ENCODE measurements at places on chromosomes 16 and 17. TPM values are rescaled to one million over a fixed set of nuclear protein-coding genes. Genes with fewer than 3 reads are reported as not detected.

NXN gene
- total RNA-seq = 13.1 TPM

SLC5A11 gene
- under 0.01 TPM for total RNA-seq

MYO15B gene
- total RNA-seq = 3.7 TPM

ENO3 gene
- total RNA-seq = 5.5 TPM

RBFOX1 gene
- total RNA-seq = not detected

HERPUD1 gene
- 99.9 TPM for total RNA-seq

TK2 gene
- 70.2 TPM for total RNA-seq

CACNG1 gene
- not detected for total RNA-seq

SLC13A2 gene
- not detected for total RNA-seq

CDRT15 gene
- total RNA-seq = not detected

NPIPA8 gene
- not detected for total RNA-seq

NRN1L gene
- not detected for total RNA-seq

C1QTNF8 gene
- total RNA-seq = not detected

ABCA6 gene
- 4.5 TPM for total RNA-seq

ABCC6 gene
- under 0.01 TPM for total RNA-seq

GCSH gene
- 35.3 TPM for total RNA-seq

Data from melanocyte of skin (primary cell).